ENCODE measurements at places on chromosomes 6 and 20.
A peak's percentile ranks its signal among the peaks of the same experiment; 100 is the strongest.

DNA sequence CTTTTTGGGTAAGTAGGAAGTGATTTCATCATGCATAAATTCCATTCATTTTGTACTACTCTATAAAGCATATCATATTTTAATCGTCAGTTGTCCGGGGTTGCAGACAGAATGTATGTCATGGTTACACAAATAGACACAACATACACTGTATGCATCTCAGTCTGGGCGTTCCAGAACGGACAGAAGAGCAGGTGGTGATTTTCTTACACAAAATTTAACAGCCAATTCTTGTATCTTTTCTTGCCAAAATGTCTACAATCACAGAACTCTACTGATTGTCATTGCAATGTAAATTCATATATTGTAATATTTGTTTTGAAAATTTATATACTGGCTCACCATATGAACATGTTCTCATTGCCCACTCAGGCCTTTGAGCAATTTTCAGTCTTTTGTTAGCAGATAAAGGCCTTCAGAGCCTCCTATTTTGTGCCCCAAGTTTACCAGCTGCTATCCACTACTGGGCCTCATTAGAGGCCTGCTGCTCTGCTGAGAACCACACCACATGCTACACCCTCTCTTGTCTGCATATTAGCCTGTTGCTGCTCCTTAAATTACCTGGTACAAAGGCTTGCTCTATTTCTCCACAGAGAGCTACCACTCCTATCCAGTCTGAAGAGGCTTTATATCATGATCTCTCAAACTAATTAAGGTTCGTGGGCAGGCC, 61.5 kb downstream of the PRDM13 start:
- no peak for DNase-seq

DNA sequence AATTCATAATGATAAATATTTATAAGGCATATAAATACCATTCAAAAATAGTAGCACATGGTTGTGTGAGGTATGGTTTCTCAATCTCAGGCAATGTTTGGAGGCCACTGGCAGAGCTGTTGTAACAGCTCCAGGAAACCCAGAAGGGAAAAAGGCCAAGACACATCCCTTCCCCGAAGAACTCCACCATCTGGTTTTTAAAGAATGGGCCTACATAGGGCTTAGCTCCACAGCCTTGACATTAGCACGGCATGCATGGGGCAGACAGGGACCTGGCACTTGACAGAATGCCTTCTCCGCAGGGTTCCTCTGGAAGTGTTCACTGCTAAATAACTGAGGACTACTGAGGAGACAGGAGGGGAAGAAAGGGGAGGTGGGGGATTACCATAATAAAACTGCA, 16.1 kb upstream of the FOXO3 start:
- DNase-seq = no peak

- DNase-seq = peak; percentile 33
These were observed 508.7 kb upstream of the CITED2 start for GRCh38 chr6:139882977-139883728.

DNA sequence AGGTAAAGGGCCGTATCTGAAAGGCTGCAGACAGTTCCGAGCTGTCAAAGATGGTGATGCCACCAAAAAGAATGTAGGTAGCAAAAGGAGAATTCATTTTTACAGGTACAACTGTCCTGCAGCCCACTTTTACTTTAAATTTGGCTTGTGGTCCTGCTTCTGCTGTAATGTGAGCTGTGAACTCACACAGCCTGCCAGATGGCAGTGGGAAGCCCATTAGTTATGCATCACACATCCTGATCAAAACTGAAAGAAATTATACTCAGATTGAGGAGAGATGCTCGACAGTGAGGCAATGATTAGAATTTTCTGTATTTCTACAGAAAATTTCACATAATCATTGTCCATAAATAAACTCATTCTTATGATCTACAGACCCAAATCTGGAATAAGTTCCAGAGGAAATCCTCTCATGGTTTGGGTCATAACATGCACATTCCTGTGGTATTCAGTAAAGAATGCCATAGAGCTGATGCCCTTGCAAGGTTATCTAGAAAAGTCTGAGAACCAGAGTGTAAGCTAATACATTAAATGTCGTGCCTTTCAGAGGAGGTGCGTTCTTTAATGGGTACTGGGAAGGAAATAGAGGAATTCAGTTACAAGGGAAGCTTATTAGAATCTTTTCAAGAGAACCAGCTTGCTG, 23.9 kb upstream of the E2F3 start:
- no peak for DNase-seq

- no peak for DNase-seq
These were observed 22.1 kb upstream of the EYA2 start for GRCh38 chr20:46872328-46873211.

GRCh38 chr20:62489186-62489931, 13.6 kb upstream of the GATA5 start:
- DNase-seq = no peak

DNA sequence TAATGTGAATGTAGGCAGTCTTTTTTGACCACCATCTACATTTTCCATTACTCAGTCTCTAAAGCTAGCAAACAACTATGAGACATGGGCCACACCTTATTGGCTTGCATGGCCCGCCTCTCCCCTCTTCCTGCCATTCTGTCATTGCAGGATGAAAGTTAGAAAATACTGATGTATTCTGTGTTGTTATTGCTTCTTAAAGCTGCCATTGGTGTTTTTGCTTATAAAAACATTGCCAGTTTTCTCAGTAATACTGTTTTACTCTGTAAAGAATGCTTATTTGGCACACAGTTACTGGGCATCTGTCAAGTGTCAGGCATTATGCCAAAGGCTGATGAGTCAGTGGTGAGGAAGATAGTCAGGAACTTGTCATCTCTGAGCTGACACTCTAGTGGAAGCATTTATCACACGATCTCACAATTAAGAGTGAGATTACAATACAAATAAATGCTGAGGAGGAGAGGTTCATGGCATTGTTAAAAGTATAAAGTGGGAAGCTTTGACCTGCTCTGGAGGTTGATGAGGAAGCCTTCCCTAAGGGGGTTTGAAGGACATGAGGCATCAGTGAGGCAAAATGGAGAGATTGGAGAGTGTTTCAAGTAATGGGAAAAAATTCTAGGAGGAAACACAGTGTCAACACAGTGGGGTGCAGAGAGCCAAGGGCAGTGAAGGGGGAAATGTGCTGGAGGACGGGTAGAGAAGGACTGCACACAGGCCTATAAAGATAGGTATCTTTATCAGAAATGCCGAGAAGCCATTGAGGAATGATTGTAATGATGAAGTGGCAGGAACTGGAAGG, 14.7 kb downstream of the KLHL32 start:
- peak; percentile 37 for DNase-seq

DNA sequence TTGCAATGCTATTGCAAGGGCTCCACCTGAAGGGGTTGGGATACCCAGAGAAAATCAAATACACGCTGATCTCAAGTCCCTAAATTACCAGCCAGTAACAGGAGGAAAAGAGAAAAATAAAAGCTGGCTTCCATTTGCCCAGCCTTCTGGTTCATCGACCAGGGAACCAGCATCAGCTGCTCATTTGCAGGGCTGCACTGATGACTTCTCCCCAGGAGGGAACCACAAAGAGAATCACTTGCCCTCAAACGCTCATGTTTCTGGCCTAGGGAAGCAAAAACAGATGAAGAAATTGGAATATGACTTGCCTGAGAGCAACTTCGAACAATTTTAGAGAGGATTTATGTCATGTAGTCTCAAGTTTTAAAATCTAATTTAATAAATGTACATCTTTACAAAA, 119.7 kb downstream of the SH3BGRL2 start:
- no peak for DNase-seq

DNA sequence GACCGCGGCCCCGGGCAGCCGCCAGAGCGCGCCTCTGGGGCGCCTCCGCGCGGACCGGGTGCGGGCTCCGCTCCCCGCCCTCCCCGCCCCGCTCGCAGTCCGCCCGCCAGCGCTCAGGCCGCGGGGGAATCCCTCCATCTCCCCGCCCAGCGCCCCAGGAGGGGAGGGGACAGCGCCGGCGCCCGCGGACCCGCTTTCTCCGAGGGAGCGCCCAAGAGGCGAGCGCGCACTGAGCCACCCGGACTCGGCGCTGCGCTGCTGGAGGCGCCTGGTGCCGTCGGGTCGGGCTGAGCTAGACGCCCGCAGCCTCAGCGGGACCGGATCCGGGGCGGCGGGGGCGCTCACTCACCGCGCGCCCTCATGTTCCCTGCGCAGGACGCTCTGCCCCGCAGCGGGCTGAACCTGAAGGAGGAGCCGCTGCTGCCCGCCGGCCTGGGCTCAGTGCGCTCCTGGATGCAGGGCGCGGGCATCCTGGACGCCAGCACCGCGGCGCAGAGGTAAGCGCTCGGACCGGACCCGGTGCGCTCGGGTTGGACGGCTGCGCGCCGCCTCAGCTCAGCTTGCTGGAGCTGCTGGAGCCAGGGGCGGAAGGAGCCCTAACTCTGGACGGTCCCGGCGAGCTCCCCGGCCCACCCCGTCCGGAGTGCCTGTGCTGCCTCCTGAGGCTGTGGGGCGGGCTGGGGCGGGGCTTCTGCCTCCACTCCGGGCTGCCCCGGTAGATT, 867 bp downstream of the EBF4 start:
- no peak for DNase-seq

- DNase-seq = no peak
These were observed 5.7 kb upstream of the FKBP5 start for GRCh38 chr6:35694462-35694861.

GRCh38 chr6:151284012-151284411, 44.2 kb downstream of the AKAP12 start:
- no peak for DNase-seq

DNA sequence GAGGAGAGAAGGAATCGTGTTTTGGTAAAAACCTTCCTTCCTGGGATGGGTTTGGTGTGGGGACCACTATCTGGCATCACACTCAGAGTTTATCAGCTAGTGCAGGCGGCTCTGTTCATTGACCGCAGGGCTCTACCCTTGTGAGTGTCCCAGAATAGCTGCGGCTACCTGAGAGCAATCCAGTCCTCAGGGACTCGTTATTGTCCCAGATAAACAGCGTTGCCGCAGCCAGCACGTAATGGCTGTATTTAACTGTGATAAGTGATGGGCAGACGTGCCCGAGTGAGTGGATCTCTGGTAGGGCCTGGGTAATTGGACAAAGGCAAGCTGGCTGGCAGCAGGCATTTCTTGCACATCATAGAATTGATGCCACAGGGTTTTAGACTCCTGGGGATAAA, 163.3 kb downstream of the SOBP start:
- DNase-seq = no peak

DNA sequence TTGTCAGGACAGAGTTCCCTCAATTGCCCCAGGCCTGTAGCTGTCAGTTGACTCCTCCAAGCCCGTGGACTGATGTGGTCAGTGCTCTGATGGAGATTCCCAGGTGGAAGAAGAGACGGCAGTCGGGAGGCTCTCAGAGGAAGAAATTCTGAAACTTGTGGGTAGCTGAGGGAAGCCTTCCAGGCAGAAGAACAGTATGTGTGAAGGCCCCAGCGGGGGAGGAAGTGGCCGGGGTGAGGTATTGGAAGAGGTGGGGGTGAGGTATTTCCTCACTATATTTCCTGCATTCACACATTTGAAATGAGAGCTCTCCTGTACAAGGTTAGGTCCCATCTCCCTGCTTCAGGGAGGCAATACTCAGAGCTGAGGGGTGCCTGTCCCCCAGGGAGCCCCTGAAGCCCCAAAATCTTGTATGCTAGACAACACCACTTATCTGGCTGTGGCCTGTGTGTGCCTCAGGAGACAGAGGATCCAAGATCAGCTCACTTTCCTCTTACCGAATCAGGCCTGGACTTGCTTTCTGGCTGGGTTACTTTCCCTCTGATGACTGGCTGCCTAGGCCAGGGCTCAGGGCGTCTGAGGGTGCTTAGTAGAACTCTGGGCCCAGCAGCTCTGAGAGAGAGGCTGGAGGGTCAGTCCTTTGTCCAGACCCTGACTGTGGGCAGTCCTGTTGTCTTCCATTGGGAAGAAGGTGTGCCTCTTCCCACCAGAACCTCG, 49.3 kb upstream of the MYL9 start:
- peak; percentile 65 for DNase-seq

DNA sequence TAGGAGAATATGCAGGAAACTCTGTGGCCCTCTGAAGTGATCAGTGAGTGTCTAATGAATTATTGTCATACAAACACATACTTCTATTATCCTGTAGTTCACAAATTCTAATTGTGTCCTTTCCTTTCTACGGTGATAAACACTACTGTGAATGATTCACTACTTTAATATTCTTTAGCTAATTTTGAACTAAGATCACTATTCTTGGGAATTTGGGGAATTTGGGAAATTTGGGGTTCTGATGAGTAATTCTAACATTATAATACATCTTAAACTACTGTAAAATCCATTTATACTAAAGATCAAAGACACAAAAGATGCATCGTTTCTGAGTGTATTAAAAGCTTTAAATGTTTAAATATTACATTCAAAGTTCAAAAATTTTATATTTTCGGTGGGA, 1287.2 kb upstream of the CITED2 start:
- DNase-seq = no peak

GRCh38 chr20:33994222-33994913, 657 bp downstream of the RALY start:
- peak; percentile 69 for DNase-seq

- DNase-seq = no peak
These were observed 6.7 kb downstream of the KCNS1 start for GRCh38 chr20:45094201-45094600.

- DNase-seq = no peak
These were observed 11.0 kb downstream of the PACSIN1 start for GRCh38 chr6:34476921-34477320.

DNA sequence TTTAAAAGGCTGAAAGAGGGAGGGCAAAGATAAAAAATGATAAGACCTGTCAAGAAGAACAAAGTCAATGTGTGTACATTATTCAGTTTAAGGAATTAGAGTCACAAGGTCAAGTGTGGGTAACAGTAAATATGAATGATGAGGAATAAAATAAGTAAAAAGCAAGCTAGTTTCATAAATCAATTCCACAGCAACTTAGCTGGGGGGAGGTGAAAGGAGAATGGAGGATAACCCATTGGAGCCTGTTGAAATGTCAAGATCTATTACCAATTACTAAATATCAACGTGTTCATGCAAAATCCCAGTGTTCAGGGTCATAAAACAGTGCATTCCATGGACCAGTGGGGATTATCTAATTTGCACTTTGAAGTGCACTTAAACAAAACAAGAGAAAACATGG, 242.9 kb downstream of the TBX18 start:
- DNase-seq = no peak

GRCh38 chr6:80003826-80004172, 650 bp upstream of the TTK start:
- peak; percentile 53 for DNase-seq

- DNase-seq = no peak
These were observed 59.4 kb upstream of the TMEM30A start for GRCh38 chr6:75344021-75344420.

- no peak for DNase-seq
These were observed 12.8 kb downstream of the TRAF3IP2 start for GRCh38 chr6:111592726-111593511.

DNA sequence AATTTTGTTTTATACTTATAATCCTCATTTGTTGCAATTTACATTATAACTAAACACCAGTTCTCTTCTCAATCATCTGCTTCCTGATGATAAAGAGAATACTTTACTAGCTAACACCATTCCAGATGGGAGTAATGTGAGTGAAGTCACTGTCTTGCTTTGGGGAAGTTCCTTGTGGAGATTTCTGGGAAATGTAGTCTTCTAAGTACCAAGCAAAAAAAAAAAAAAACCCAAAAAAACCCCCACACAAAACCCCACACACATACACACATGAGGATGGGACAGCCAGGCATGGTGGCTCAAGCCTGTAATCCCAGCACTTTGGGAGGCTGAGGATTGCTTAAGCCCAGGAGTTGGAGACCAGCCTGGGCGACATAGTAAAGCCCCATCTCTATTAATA, 2.2 kb upstream of the SNPH start:
- DNase-seq = no peak

- no peak for DNase-seq
These were observed 66.5 kb downstream of the STK4 start for GRCh38 chr20:45032781-45033180.
